Esophagus squamous epithelium (tissue), 5 donors: ENCODE measurements at places on chromosomes 3 and 15. TPM values are rescaled to one million over a fixed set of nuclear protein-coding genes. Genes with fewer than 3 reads are reported as not detected.

- DNase-seq: no peak
These were observed 5.0 kb upstream of the MBNL1 start for GRCh38 chr3:152263711-152264110.

- DNase-seq: no peak
These were observed 20.0 kb downstream of the ABTB1 start for GRCh38 chr3:127692501-127693335.

GRCh38 chr15:60195611-60196010, 191.5 kb downstream of the FOXB1 start:
- DNase-seq: no peak

The GOLGA8T gene
- total RNA-seq: not detected

DNA sequence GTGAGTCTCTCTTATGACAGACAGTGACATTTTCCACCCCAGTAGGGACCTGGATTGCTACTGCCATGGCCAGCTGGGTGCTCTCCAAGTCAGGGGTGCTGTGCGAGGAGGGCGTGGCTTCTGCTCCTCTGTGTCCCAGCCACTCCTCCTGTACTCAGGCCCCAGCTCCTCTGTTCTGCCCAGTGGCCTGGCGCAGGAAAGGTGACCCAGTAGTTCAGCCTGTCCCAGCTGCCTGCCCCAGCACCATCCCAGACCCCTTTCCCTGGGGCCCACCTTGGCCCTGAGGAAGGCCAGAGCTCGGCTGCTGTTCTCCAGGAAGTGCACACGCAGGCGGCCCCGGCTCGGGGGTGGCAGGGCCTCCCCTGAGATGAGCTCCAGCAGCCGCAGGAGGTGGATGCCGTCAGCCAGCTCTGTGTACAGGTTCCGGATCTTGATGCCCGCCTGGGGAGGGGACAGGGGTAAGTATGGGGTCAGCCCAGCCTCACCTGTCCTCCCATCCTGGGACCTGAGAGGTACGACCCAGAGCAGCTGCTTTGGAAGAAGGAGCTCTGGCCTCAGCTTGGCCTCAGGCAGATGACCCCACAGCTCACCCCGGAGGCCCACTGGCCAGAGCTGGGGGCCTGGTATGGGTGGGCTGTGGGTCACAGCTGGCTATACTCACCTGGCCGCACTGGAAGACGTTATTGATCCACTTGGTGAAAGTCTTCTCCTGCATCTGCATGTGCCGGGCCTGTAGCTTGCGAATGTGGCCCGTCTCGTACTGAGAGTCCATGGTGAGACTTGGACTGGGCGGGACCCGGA, 1.0 kb downstream of the SPTBN5 start:
- DNase-seq: no peak
